Activated gamma-delta T cell treated with anti-CD3 and anti-CD28 coated beads, Interleukin-2, amount 50 U/mL, for 16 hours (primary cell): ENCODE measurements at places on chromosomes 6 and 20.

DNA sequence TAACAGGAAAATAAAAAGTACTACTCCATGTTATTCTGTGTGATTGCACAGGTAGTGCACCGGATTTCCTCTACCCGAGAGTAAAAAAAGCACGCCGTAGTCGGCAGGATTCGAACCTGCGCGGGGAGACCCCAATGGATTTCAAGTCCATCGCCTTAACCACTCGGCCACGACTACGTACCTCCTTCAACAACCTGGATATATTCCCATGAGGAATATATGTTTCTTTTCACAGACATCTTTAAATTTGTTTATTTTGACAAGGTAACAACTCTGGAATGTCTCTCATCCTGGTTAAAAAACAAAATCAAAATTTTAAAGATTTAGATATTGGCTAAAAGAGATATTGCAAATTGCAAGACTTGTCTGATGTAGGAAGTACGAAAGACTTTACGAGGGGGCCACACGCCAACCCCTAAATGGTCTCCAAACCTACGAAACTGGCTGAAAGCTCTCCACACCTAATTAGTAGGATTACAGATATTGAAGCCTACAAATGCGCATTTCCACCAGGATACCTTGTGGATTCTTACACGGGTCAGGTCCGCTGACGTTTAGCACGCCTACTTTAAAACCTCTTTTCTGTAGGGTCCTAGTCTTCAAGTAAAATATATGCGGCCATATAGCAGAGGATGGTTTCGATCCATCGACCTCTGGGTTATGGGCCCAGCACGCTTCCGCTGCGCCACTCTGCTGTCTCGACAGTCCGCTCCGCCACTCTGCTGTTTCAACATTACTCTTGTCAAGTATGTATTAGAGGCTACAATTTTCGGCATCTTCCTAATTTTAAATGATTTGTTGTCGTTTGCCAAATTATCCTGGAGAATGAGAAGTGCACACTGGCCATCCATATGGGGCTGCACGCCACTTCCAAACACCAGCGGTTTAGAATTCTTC, 52.2 kb upstream of the BTN3A2 start:
- DNase-seq: peak; percentile 74

DNA sequence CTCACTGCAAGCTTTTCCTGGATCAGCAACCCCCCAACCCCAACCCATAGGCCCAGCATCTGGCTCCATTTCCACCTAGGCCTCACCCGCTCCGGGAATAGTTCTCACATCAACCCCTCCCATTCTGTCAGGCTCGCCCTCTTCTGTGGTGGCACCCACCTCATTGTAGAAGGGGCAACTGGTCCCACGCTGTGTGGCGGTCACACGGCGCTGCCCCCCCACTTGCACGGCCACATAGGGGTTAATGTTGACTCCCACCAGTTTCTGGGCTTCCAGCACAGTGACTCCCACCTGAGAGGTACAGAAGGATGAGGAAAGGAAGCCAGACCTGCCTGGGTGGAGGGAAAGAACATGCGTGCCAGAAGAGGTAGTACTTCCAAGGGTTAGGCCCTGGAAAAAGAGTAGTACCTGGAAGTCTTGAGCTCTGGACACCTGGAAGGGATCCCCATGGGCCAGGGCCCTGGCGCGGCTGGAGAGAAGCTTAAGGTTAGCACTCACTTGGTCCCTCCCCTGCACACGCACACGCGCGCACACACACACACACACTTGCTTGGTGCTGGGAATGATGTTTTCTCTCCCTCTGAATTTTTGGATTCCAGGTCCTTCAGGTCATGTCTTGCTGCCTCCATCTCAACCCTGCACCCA, 12.7 kb upstream of the SPAG4 start:
- no peak for DNase-seq

DNA sequence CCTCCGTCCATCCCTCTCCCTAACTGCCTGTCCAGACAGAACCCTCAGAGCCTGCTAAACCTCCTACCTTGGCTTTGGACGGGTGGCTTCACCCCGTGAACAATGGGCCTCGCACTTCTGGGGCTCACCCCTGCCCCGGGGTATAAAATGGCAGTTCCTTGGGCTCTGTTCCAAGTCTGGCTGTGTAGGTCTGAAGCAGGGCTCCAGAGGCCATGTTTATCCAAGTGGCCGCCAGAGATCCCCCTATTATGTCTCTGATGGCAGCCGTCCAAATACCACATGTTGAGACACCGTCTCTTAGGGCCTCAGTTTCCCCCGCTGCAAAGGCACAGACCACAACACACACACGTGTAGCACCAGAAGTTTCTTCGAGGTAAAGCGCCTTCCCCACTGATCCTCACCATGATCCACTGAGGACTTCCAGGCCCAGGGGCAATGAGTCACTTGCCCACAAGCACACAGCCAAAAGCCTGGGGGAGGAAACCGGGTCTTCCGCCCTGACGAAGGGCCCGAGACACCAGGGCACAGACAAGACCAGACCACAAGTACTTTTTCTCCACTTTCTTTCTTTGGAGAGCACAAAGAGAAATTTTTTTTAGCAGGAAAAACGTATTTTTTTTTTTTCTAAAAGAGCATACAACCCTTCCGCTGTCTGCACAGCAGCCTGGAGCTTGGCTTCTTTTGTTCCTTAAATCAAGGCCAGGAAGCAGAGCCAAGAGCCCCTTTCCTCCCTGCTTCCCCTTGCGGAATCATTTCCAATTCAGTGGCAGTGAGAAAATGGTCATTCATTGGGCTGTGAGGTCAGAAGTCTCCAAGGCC, 11.8 kb downstream of the CPNE5 start:
- no peak for DNase-seq

- no peak for DNase-seq
Observed at GRCh38 chr6:168190646-168191443, 111.8 kb upstream of the FRMD1 start.

GRCh38 chr6:134642279-134642678, 307.6 kb downstream of the ALDH8A1 start:
- DNase-seq: no peak
